Activated T-cell treated with anti-CD3 and anti-CD28 coated beads for 1 hour (primary cell): ENCODE measurements at places on chromosomes 4 and X.

DNA sequence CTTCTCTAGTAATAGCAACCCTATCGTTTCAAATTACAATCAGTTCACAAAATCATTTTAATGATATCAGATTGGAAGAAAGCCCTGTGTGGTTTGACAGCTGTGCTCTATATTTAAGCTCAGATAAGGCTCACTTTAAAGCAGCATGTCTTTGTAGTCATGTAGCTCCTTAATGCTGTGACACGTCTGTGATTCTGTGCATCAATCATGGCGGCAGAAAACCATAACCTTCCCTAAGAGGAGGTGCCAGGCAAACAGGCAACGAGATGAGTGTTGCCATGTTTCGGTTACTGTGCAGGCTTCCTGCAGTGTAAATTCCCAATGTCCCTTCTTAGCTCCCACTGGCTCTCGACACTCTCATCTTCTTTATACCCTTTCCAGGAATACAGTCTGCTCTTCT, 212.7 kb downstream of the GRID2 start:
- DNase-seq = no peak

DNA sequence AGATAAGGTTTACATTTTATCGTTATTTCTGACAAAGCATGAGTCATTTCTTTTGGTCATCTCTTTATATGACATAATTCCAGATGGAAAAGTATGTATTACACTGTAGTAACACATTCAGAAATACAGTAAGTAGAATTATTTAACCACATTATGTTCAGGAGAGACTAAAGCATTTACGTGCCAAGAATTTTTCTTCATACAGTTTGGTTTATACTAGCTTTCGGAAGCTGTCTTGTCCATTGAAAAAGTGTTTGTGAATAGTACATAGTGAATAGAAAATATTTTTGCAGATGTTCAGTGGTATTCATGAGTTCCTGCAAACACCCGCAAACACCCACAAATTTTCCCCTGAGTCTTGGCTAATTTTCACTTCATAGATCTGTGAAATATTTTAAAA, 1033.0 kb upstream of the INTU start:
- DNase-seq = no peak

GRCh38 chr4:92387459-92388069, 83.8 kb downstream of the GRID2 start:
- no peak for DNase-seq

GRCh38 chr4:54231768-54232688, 2.9 kb downstream of the PDGFRA start:
- DNase-seq = no peak

DNA sequence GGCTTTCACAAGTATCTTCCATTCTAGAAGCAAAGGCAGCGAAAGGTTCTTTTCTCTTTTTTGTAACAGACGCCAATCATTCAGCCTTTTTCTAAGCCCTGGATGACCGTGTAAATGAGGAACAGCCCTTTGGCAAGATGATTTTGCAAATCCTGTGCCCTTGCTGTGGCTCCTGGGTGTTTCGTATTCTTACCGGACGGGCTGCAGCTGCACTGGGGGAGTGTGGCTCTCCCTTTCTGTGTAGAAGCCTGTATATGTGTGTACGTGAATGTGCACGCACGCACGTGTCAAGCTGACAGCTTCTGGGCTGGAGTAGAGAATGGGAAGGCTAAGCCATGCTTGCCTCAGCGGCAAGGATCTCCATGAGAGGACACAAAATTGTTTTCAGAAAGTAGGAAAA, 8.2 kb downstream of the GRPEL1 start:
- no peak for DNase-seq

- no peak for DNase-seq
Measured at GRCh38 chrX:115892056-115892708, 278.4 kb upstream of the AGTR2 start.

- DNase-seq = no peak
Measured at GRCh38 chrX:9662148-9662547, 103.5 kb downstream of the GPR143 start.

- DNase-seq = no peak
Measured at GRCh38 chr4:6175426-6175825, 24.9 kb downstream of the JAKMIP1 start.

DNA sequence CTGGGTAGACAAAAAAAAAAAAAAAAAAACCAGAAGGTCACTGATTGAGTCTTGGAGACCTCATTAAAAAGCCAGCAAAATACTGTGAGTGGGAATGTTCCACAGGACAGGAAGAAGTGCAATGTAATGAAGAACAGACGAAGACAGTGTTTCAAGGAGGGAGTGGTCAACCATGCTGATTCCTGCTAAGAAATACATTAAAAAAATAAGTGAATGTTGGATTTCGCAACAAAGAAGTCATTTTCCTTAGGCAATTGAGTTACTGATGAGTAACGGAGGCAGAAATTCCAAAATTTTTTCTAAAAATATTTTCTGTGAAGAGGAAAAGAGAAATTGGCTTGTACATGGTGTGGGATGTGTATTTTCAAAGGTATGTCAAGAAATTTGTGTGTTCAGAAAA, 94.3 kb upstream of the FAM47B start:
- DNase-seq = no peak

DNA sequence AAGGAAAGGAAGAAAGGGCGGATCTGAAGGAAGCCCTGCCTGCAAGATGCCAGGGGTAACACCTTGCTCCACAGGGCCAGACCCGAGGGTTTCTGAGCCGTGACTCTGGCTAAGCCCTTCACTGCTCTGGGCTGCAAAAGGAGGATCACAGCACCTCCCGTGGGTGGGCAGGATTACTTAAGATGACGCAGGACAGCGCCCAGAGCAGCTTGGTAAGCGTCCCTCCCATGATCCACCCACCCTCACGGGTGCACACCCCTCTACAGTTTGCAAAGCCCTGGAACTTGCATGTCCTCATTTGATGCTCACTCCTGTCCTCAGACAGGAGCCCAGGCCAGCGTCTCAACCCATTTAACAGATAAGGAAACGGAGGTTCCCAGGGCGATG, 64.9 kb downstream of the CRMP1 start:
- DNase-seq = no peak

GRCh38 chr4:824461-825062, 1.4 kb downstream of the CPLX1 start:
- no peak for DNase-seq

- DNase-seq = no peak
Measured at GRCh38 chr4:180610324-180610723, 1632.9 kb upstream of the TENM3 start.

- no peak for DNase-seq
Measured at GRCh38 chr4:100278567-100278966, 88.3 kb upstream of the DDIT4L start.

DNA sequence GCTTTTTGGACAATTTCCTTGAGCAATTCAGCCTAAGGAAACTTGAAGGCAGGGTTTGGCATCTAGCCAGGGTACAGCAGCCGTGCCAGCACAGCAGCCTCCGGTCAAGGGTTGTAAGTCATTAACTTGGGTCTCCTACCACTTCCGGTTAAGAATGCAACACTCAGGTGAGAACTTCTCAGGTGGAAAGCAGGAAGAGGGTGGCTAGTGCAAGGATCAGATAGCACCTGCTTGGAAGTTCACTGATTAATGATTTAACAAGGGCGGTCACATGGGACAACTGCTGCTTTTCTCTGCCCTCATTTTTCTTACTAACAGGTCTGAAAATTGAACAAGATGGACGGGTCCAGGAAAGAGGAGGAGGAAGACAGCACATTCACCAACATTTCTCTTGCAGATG, 30.1 kb upstream of the SCOC start:
- DNase-seq = no peak

- DNase-seq = no peak
Measured at GRCh38 chr4:141646969-141647368, 10.6 kb downstream of the IL15 start.

GRCh38 chrX:67384403-67384802, 159.4 kb upstream of the AR start:
- no peak for DNase-seq

- DNase-seq = no peak
Measured at GRCh38 chrX:23819385-23820234, 36.6 kb downstream of the SAT1 start.
